AG20443 (cell line): ENCODE measurements at places on chromosomes 3 and 15.

DNA sequence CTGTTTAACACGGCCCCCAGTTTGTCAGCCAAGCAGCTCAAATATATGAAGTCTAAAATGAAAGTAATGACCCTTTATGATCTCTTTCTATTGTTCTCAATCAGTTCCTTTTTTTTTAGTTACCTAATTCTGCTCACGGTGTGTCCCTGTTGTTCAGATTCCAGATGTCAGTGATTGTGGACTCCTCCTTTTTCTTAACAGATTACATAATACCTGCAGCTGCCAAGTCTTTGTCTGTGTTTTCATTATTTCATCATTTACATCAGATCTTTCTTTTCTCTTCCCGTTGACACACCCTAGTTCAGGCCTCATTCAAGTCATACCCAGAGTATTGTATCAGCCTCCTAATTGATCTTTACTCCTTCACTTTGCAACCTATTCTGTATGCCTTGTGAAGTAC, 56.1 kb upstream of the SKIL start:
- peak; percentile 61 for DNase-seq

DNA sequence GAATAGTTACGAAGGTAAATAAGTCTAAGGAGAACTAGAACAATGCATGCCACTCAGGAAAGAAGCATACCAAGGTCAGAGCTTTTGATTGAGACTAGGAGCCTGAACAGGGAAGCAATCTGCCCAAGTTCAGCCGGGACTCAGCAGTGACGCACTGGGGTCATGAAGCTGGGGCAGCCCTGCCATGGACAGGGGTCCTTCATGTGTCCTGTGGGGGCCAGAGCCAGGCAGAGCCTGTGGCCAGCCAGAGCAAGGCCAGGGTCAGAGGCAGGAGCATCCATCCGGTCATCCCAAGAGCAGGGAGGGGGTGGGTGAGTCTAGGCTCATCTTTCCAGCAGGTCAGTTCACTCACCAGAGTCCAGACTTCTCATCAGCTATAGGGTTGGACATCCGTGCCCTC, 47.9 kb downstream of the FGD5 start:
- DNase-seq: no peak

- DNase-seq: peak; percentile 13
These were observed 320.4 kb downstream of the CTNNB1 start for GRCh38 chr3:41519746-41520145.

GRCh38 chr3:18201315-18201714, 223.8 kb downstream of the SATB1 start:
- no peak for DNase-seq

GRCh38 chr15:71529361-71529760, 281.0 kb upstream of the NR2E3 start:
- no peak for DNase-seq

- no peak for DNase-seq
These were observed 286.8 kb upstream of the NR2F2 start for GRCh38 chr15:96043591-96044171.

DNA sequence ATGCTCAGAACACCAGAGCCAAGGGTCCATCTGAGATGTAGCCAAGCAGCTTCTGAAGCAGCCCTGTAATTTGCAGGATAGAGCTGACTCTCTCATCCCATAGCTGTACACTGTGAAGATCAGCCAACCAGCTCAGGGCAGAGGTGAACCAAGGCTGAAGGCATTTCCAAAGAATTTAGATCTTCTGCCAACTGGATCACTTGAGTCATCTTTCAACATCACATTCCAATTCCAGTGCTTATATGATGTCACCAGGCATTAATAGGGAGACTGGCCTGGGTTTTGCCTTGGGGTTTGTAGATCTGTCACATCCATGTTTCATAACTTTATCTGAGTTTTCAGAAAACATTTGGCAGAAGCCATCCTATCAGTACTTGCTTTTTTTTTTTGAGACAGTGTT, 98.2 kb downstream of the NR2F2 start:
- peak; percentile 91 for DNase-seq

DNA sequence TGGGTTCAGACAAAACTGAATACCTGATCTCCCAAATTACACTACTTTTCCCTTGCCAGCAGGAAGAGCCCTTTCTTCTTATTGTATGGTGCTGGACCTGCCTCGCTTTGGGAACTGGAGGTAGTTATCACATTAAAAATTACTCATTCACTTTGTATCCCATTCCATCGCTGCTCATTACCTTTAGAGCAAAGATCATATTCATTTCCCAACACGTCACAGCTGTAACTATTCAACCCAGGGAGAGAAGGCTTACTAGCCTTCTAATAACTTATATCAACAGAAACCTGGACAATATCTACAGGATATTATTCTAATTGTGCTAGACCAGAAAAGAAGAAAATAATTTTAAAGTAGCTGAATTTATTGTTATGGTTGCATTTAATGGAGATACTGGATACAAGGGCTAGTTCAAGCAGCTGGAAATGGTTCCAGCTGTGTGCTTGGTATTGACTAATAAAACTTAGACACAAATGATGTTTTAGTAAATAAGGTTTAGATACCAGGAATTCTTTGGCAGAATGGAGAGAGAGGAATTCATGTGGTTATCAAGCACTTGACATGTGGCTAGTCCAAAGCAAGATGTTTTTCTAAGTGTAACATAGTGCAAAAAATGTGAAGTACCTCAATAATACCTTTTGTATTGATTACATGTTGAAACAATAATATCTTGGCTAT, 656.3 kb downstream of the ROBO1 start:
- DNase-seq: peak; percentile 29
